ENCODE measurements at places on chromosomes 2 and 18. TPM values are rescaled to one million over a fixed set of nuclear protein-coding genes. Genes with fewer than 3 reads are reported as not detected.

DNA sequence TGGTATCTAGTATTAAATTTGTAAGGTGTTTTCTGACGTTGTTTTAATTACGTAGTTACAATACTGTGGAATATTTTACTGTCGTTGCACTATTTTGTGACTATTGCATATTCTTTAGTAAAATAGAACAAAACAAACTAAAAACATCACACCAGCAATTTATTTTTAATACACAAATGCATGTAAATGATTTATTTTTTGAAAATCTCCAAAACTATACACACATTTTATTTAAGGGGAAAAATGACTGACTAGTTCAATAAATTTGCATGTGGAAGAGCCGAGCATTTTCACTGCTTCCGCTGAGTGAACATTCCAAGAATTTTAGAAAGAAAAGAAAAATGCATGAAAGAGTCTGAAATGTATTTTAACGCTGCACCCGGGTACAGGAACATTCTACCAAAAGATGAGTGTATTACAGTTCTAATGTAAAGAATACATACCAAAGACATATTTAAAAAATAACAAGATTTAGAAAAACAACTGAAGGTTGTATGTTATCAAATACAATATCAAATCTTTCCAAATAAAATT, 257.7 kb downstream of the MEIS1 start:
- DNase-seq = no peak

DNA sequence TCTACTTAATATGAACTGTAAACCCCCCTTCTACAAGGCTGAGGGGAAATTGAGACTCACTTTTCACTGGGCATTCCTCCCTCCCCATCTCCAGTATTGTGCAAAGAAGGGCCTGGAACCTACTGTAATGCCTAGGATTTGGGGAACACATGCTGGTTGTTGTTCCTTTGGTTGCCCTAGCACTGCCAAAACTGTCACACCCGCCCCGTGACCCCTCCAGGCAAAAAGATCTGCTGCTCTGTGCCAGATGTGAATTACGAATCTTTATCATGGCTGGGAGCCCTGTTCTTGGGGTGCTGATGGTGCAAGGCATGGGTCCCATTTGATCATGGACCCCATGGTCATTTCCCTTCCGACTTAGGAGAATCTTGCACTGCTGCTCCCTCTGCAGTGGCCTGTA, 95.4 kb downstream of the CABLES1 start:
- no peak for DNase-seq

CDH7 gene
- not detected for total RNA-seq

GRCh38 chr18:9546468-9546867, 67.9 kb downstream of the PPP4R1 start:
- DNase-seq = no peak

GRCh38 chr2:237404413-237404812, 9.6 kb downstream of the COL6A3 start:
- DNase-seq = no peak

DNA sequence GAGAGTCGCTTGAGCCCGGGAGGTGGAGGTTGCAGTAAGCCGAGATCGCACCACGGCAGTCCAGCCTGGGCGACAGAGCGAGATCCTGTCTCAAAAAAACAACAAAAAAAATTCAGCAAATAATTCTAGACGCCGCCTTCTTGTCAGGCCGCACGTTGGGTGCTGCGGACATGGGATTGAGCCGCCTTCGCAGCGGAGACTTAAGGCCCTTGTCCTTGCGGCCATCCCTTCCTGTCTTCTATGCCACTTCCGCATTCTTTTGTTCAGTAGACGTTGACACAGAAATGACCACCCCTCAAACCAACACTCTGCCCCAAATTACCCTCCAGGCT, 15.8 kb downstream of the PTPN18 start:
- DNase-seq = peak; percentile 44

GRCh38 chr2:239194731-239195317, 206.0 kb downstream of the HDAC4 start:
- no peak for DNase-seq

LYPD1 gene
- 9.6 TPM for total RNA-seq

FABP1 gene
- not detected for total RNA-seq

GRCh38 chr18:23563377-23564043, 22.8 kb downstream of the NPC1 start:
- peak; percentile 83 for DNase-seq

DOK1 gene
- total RNA-seq = 13.0 TPM

GRCh38 chr2:47897883-47898731, 8.2 kb downstream of the FBXO11 start:
- DNase-seq = peak; percentile 47

DNA sequence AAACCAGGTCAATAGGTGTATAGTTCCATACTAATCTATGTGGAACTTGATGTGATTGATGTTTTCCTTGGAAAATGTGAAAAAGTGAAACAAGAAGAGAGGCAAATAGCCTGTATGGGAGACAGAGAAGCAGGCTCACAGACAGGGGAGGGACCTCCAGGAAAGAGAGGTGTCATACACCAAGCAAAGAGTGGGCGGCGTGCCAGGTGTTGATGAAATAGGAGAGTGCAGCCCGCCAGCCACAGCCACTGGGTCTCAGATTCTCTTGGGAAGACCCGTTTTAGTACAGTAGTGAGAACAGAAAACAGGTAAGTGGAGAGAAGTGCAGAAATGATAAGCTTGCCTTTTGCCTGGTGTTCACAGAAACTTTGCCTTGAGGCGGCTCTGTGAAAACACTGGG, 301.9 kb downstream of the ZNF407 start:
- no peak for DNase-seq

- DNase-seq = no peak
Measured at GRCh38 chr2:240722796-240723735, 31.4 kb downstream of the AQP12A start.

PTPRM gene
- 103 TPM for total RNA-seq

GRCh38 chr2:74119912-74120825, 27.5 kb downstream of the BOLA3 start:
- peak; percentile 60 for DNase-seq

- DNase-seq = no peak
Measured at GRCh38 chr18:48680339-48681250, 141.8 kb downstream of the CTIF start.

NFATC1 gene
- 1.1 TPM for total RNA-seq

QPCT gene
- 83.0 TPM for total RNA-seq

DNA sequence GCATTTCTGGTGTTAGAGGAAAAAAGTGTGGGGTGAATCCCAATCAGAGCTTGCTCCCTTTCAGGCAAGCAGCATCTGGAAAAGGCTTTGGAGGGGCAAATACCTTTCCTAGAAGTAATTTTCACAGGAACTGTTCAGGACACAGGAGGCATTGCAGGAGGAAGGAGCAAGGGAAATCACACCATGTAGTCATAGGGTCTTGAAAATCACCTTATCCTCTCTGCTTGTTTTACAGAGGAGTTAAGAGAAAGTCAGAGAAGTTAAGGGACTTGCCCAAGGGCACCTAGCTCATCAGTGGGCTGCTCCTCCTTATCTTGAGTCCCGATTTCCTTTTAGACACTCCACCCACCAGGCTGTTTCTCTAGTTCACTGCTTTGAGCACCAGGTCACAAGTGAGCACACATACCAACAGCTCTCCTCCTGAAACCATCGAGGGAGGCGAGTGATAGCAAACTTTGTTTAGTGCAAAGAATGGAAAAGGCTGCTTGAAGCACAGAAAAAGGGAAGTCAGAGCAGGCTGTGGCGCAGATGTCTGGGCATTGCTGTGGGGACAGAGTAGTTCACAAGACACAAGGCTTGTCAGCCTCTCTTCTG, 89.2 kb upstream of the CXCR4 start:
- no peak for DNase-seq

HOXD8 gene
- total RNA-seq = 13.4 TPM
